NB4 (cell line): ENCODE measurements at places on chromosomes 11 and 22.

GRCh38 chr11:121590772-121591404 lies 138.1 kb upstream of the SORL1-AS1 start:
- DNase-seq, result no peak

DNA sequence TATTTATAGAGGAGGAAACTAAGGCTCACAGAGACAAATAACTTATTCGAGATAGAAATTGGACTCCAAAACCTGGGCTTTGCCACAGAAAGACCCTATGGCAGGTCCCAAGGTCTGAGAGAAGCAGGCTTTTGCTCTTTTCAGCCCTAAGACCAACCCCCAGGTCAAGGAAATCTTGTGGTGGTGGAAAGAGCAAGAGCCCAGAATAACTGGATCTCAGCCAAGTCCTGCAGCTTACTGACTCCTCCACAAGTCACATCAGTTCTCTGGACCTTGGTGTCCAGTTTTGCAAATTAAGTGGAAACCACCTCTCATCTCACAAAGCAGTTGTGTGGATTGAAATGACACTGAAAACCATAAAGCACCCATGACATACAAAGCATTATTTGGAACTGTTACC lies 122.2 kb downstream of the C11orf58 start:
- DNase-seq, result no peak

GRCh38 chr22:30315962-30316576 lies 10.7 kb downstream of the TBC1D10A start:
- no peak for DNase-seq

DNA sequence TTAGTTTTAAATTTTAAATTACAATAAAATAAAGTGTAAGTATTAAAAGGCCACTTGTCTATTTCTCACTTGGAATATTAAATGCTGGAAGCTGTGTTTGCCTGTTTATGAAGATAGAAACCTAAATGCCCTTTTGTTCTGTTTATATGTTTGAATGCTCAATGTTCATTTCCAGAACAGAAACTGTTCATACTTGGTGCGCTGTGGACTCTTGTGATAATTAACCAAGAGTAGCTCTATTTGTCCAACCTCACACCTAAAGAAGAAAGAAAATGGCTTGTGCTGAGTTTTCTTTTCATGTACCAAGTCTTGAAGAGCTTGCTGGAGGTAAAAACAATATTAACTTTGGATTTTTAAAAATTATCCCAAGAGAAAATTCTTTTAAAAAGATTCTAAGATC lies 5.7 kb downstream of the C11orf54 start:
- DNase-seq, result no peak

DNA sequence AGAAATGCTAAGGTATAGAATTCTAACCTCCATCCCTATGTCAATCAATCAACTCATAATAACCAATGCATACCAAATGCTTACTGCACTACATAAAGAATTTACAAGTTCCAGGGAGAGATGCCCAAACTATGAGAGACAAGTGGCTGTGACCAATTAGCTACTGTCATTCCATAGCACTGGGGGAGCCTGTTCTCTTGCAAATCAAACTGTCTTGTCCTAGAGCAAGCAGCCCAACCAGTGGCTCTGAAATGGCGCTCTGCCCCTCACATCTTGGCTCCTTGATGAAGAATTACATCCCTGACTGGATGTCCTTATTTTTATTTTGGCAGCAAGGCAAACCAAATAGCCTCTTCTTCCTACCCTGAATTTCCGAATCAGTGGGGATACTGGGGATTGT lies 272.4 kb upstream of the SYN3 start:
- DNase-seq, result no peak

DNA sequence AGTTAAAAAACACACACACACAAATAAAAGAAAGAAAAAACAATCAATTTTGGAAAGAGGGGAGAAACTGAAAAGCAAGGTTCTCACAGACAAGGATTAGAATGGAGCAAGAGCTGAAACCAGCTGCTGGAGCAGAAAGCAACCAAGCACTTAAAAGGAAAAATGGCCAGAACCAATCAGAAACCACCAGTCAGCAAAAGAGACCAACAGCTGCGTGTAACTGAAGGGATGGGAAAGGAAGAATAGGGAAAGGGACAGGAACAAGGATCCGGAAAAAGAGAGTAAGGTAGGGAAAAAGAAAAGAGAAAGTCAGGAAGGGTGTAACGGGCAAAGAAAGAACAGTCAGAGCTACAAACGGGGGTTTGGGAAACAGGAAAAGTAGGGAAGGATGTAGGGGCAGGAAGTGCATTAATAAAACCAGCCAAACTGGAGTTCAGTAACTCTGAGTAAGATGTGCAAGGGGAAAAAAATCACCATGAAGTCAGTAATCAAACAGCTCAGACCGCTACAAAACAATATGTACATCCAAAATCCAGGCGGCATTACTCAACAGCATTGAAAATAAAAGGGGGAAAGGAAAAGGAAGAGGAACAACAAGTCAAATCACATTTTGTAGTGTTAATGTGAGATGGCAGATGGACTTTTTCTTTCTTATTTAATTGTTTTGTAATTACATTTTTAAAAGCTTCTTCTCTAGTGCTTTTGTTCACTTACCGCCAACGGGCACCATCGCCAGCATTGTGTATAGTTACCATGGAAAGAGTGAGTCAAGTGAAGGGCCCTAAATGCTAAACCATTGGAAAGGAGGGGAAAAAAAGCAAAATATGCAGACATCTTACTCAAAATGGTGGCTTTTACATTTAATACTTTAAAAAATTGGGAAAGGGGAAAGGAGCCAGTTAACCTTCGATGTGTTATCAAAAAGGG lies 49.2 kb downstream of the APOL5 start:
- DNase-seq, result no peak

GRCh38 chr11:12083380-12083779 lies 27.0 kb upstream of the MICAL2 start:
- peak; percentile 34 for DNase-seq

- peak; percentile 31 for DNase-seq
Measured at GRCh38 chr22:25702040-25702439, 39.9 kb upstream of the MYO18B start.

GRCh38 chr11:79013509-79013908 lies 427.3 kb downstream of the TENM4 start:
- no peak for DNase-seq

GRCh38 chr11:1774886-1775285 lies 11.2 kb upstream of the CTSD start:
- DNase-seq, result no peak

- DNase-seq, result no peak
Measured at GRCh38 chr11:117980280-117980679, 5.9 kb upstream of the IL10RA start.

GRCh38 chr22:36673821-36674220 lies 29.7 kb downstream of the CACNG2 start:
- DNase-seq, result no peak

DNA sequence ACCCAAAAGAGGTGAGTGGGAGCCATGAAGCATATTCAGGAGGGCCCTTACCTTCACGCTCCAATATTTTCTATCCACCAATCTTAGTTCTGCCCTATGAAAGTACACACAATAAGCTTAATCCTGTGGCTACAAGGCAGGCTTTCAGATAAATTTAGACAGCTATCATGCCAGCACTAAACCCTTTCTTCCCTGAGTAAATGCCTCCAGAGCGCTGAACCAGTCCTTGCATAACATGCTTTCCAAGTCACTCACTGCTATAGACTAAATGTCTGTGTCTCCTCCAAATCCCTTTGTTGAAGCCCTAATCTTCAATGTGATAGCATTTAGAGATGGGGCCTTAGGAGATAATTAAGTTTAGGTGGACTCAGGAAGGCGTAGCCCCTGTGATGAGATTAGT lies 50.3 kb upstream of the FIBIN start:
- DNase-seq, result no peak

- no peak for DNase-seq
Measured at GRCh38 chr22:31218565-31219262, 6.6 kb downstream of the LIMK2 start.

DNA sequence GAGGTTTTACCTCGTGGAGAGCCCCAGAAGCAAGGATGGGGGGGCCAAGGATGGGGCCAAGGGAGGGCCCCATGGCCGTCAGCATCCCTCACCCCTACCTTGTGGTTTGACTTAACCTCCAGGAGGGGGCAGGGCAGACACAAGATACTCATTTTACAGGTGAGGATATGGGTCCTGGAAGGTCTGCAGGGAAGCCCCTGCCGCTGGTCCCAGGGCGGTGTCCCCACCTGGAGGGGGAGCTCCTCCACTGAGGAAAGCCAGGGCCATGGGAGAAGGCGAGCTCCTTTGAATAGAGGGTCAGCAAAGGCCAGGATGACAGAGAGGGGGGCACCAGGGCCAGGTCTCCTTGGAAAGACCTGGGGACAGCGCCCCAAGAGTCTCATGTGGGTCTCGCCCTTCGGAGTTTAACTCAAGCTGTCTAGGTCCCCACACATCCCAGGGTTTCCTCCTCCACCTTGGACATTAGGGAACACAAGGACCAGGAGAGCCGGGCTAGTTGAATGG lies 5.9 kb upstream of the ADORA2A start:
- DNase-seq, result peak; percentile 44

DNA sequence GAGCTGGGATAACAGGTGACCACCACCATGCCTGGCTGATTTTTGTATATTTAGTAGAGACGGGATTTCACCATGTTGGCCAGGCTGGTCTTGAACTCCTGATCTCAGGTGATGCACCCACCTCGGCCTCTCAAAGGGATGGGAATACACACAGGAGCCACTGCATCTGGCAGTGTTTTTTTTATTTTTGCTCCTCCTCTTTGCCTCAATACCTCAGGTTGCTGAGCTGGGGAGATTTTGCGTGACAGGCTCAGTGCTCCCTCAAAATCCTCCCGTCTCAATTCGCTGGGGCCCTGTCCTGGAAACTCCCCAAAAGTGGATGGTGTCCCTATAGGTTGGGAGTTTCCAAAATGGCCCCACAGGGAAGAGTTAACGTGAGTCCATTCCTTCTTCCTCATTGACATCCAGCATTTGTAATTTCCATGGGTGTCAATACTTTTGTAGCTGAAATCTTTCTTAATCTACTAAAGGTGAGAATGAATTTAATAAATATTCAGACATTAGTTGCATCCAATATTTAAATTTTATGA lies 71.8 kb downstream of the GGTLC2 start:
- DNase-seq, result no peak

DNA sequence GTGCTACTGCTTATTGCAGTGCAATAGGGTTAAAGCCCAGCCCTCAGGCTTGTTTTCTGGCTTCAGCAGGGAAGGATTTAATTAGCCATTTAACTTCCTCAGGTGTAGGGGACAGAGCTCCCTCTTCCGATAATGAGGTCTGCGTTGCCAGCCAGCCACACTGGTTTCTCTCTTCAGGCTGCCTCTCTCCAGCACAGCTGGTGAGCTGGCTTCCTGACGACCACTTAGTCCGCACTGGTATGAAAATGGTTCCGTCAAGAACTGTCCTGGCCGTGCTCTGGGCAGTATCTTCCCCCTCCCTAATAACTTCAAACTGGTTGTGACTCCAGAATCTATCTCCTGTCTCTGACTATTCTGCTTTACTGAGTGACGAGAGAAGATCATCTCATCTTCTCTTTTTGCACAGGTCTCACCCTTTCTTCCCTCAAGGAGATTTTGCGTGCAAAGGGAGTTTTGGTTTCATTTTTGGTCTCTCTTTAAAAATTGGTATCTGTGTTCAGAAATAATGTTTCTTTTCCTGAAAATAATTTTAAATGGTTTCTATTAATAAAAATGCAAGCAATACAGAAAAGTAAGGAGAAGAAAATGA lies 49.2 kb downstream of the CNTN5 start:
- DNase-seq, result peak; percentile 14

- peak; percentile 14 for DNase-seq
Measured at GRCh38 chr11:56782167-56782847, 33.8 kb upstream of the OR9G4 start.

- DNase-seq, result peak; percentile 86
Measured at GRCh38 chr11:66045177-66045639, 3.8 kb downstream of the GAL3ST3 start.

DNA sequence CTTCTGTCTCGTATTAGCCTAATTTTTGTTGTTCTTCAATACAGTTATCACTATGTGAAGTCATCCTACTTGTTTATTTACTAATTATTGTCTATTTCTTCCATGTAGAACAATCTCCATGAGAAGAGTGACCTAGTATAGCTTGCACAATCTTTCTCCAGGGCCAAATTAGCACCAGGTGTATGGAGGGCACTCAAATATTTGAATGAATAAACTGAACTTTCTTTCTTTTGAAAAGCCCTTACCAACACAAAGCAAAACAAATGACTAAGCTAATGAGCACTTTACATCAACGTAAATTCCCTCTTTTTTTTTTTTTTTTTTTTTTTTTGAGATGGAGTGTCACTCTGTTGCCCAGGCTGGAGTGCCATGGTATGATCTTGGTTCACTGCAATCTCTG lies 34.2 kb downstream of the ABTB2 start:
- DNase-seq, result no peak

DNA sequence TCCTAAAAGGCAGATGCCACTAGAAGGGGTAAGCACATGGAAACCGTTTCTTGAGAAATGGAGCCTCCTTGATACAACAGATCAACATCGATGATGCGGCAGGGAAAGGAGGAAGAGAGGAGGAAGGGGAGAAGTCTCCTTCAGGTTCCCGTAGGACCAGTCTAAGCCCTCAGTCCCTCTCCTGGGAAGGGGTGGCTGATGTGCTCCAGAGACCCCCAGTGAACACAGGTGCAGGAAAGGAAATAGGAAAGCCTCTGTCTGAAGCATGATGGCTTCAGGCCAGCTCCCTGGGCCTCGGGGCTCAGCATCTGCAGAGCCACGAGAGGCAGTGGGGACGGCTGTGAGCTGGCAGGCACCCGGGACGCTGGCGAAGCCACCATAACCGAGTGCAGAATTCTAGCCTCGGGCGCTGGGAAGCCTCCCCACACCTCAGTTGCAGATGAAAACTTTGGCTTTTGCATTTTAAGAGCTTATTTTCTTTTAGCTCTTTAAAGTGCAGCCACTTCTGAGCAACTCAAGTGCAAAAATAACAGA lies 1.8 kb downstream of the SPATA19 start:
- DNase-seq, result no peak

GRCh38 chr11:62337303-62338181 lies at the start of gene ASRGL1:
ASRGL1 (plus strand) TSS chr11:62337448; CDS start chr11:62337978, 530 bp downstream.
- DNase-seq, result peak; percentile 75

- DNase-seq, result no peak
Measured at GRCh38 chr22:22390989-22391388, 117.6 kb downstream of the ZNF280B start.

DNA sequence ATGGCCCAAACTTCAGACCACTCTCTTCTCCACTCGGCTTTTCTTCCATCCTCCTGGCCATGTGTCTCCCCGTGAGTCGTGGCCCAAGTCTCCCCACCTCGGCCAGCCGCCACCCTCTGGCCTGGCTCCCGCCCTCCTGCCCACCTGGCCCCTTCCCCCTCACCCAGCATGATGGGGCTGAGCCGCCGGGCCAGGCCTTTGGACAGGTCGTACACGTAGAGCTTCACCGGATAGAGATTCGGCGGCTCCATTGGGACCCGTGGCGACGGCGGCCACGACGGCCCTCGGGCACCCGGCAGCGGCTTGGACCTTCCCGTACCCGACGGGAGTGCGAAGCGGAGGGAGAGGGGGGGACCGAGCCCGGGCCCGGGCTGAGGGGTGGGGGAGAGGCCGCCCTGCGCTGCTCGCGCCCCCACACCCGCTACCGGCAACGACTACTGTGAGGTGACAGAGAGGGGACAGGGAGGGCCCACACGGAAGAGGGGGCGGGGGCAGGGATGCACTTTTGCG lies at the start of gene DESI1:
TSS of gene DESI1 (minus strand) at position 455 of the 510 bp plus-strand sequence. CDS start at position 251, 204 bp downstream.
- no peak for DNase-seq
